ENCODE measurements at places on chromosomes 16 and 17.

- DNase-seq, result no peak
Observed at GRCh38 chr17:36731811-36732210, 130.4 kb downstream of the MRM1 start.

GRCh38 chr16:10906914-10907756 lies 30.1 kb downstream of the CIITA start:
- no peak for DNase-seq

DNA sequence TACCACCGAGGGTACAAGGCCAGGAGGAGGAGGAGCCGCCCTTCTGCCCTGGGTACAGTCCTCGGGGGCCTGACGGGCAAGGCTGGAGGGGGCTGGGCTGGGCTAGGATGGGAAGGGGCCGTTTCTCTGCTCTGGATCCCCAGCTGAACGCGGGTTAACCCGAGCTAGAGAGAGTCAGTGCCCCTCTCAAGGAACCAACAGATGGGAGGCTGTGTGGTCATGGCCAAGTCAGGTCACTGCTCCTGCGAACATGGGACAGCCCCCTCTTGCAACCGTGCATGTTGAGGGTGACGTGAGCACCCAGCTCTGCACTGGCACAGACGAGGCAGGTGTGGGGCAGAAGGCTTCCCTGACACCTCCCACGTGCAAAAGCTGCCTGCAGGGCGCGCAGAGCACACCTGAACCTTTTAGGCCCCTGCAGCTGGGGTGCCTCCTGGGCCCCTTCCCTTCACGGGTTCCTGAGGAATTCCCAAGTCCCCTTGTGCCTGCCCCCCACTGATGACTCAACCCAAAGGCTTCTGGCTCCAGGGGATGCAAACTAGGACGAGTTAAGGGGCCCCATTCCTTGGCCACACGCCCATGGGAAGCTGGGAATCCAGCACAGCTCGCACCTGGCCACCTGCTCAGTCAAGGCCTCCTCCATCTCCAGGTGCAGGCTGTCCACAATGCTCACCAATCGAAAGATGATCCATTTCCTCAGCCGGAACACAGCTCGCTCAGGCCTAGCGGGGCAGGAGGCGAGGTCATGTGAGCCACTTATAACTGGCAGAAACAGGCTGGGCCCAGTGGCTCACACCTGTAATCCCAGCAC lies 6.3 kb downstream of the MYBBP1A start:
- DNase-seq, result no peak

- DNase-seq, result no peak
Observed at GRCh38 chr17:67256075-67256732, 11.2 kb upstream of the HELZ start.

DNA sequence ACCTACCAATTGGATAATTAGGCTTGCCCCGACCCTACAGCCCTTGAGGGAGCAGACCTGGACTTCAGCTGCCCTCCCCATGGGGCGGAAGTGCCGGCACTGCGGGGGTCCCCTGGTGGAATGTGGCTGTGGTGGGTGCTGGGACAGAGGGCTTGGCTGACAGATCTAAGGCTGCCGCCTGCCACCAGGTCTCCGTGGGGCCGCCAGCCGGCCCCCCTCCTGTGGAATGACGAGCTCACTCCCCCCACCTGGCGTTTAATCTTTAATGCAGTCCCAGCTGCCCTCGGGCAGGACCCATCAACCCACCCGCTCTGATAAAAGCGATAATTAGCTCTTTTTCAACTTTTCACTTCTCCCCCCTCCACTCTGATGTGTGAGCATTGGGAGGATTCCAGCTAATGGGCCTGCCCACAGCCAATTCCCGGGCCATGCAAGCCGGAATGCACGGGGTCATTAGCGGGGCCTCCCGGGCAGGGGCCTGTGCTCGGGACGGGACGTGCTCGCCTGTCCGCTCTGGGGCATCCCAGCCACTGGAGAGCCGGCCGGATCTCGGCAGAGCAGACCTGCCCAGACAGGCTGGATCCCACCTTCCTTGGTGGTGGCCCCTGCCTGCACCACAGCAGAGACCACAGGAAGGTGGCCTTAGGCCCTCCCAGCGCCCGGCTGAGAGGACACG lies 28.3 kb upstream of the GOSR2 start:
- DNase-seq, result no peak

Data from AG10803 (cell line).